Stimulated activated memory B cell treated with anti-CD40 and anti-IgM and Interleukin-4, amounts not matched to agents 10 μg/mL and 1 μg/mL and 100 μg/mL, for 72 hours (primary cell): ENCODE measurements at places on chromosomes 1 and 21.
A peak's percentile ranks its signal among the peaks of the same experiment; 100 is the strongest.

- no peak for ATAC-seq
Measured at GRCh38 chr1:90384193-90384592, 332.9 kb downstream of the BARHL2 start.

- ATAC-seq: peak; percentile 90
Measured at GRCh38 chr1:173276922-173277800, 70.0 kb upstream of the TNFSF4 start.

GRCh38 chr1:208864366-208864965 is 620.3 kb upstream of the PLXNA2 start:
- ATAC-seq: no peak

GRCh38 chr1:5821540-5822176 is 170.6 kb downstream of the NPHP4 start:
- peak; percentile 8 for ATAC-seq

GRCh38 chr1:107678993-107679392 is 286.0 kb downstream of the VAV3 start:
- no peak for ATAC-seq

DNA sequence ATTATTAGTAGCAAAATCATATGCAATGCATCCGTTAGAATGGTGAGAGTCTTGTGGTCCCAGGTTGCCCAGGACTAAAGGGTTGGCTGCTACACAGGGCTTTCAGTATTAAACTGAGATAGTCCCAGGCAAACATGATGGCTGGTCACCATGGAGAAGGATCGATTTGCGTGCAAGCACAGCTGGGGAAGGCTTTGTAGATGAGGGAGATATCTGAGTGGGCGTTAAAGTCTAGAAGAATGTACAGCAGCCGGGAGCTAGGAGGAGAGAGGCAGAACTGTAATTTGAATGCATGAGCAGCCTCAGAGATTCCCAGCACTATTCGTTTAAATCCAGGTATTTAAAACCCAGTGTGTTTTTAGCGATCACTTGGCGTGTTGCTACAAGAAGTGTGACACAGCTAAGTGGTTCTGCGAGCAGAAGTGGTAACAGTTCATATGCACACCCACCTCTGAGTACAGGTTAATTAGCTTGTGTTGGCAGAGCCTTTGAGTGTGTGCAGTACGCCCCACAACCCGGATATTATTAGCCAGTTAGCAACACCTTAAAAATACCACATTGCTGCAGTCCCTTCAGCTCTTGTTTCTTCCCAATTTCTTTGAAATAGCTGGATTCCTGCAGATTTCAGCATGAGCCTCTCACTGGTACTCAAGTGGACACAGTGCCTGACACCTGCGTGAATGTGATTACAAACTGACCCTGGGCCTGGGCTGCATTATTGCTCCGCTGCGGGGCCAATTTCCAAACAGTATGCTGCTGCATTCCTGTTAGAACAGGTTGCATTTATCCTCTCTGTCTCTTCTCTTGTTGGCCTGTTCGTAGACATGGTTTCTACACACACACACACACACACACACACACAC is 67.2 kb upstream of the SCAF4 start:
- no peak for ATAC-seq

GRCh38 chr1:211118407-211119102 is 15.4 kb downstream of the KCNH1 start:
- ATAC-seq: no peak

GRCh38 chr1:151070474-151071276 is at the start of gene GABPB2:
GABPB2 (plus strand) TSS chr1:151070761; CDS start chr1:151088190, 17,429 bp downstream.
- peak; percentile 97 for ATAC-seq

DNA sequence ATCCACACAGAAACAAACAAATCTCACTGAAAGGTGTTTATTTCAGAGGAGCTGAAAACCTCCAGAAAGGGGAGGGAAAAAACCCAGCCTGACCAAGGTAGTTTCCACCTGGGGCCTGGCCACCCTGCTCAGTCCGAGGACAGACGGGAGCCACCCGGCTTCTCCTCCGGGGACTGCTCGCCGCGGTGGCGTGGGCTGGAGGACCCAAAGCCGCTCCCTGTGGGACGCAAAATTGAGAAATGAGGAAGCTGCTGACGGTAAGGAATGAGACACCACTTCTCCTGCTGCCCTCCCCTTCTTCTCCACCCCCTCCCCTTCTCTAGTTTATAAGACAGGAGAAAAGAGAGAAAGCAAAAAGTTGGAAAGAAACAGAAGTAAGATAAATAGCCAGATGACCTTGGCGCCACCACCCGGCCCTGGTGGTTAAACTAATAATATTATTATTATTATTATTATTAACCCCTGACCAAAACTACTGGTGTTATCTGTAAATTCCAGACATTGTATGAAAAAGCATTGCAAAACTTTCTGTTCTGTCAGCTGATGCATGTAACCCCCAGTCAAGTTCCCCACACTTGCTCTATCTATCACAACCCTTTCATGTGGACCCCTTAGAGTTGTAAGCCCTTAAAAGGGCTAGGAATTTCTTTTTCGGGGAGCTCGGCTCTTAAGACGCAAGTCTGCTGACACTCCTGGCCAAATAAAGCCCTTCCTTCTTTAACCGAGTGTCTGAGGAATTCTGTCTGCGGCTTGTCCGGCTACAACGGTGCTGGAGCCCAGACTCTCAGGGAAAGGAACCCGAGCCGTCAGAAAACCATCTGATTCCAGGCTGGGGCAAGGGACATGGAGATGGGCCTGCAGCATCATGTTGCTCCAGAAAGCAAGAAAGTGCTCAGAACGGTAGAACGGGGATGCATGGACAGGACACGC is 12.5 kb downstream of the ITGB2 start:
- ATAC-seq: peak; percentile 68

GRCh38 chr1:84488107-84488506 is 9.0 kb downstream of the RPF1 start:
- ATAC-seq: no peak

- no peak for ATAC-seq
Measured at GRCh38 chr1:51313961-51314777, 16.2 kb downstream of the TTC39A start.

DNA sequence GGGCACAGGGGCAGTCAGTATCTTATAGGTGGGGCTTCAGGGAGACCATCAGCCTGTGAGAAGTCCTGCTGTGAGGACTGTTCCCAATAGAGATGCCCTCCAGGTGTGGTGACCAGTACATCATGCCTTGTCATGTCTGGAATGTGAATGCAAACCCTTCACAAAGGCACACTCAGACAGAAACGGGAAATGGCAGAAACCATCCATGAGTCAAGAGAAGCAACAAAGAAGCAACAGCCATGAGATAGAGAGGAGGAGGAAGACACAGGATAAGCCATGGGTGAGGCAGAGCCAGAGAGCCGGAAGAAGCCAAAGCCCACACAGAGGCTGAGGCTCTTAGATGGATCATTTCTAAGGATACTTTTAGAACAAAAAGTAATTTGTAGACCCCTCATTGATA is 20.1 kb upstream of the ZP4 start:
- ATAC-seq: no peak

DNA sequence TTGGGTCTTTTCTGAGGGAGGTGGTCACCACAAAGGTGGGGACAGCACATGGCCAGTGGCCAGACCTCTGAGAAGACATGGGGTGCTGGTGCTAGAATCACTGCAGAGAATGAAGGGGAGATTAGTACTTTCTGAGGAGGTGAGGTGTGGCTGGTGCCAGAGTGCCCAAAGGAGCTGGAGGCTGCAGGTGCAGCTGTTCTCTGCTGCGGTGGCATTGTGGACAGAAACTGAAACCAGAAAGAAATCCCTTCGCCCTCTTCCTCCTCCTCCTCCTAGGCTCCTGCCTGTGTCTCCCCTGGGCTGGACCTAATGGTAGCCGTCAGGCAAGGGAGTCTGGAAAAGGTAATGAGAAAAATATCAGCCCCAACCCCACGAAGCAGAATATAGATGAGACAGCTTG is 261.7 kb downstream of the TM2D1 start:
- no peak for ATAC-seq

DNA sequence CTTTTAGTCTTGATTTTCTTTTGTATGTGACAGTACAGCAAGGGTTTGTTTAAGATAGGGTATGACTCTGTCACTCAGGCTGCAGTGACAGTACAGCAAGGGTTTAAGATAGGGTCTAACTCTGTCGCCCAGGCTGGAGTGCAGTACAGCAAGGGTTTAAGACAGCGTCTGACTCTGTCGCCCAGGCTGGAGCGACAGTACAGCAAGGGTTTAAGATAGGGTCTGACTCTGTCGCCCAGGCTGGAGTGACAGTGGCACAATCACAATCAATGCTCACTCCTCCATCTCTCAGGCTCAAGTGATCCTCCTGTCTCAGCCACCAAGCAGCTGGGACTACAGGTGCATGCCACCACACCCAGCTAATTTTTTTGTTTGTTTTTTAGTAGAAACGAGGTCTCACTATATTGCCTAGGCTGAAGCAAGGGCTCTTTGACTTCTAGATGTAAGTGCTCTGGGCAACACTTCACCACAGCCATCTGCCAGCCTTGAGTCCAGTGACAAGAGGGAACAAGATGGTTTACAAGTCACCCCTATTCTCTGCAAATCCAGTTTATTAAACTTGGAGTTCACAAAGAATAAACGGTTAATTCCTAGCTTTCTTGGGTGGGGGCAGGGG is 965 bp upstream of the SH2D5 start:
- no peak for ATAC-seq

- ATAC-seq: peak; percentile 49
Measured at GRCh38 chr21:31731056-31731856, 662 bp downstream of the SCAF4 start.

DNA sequence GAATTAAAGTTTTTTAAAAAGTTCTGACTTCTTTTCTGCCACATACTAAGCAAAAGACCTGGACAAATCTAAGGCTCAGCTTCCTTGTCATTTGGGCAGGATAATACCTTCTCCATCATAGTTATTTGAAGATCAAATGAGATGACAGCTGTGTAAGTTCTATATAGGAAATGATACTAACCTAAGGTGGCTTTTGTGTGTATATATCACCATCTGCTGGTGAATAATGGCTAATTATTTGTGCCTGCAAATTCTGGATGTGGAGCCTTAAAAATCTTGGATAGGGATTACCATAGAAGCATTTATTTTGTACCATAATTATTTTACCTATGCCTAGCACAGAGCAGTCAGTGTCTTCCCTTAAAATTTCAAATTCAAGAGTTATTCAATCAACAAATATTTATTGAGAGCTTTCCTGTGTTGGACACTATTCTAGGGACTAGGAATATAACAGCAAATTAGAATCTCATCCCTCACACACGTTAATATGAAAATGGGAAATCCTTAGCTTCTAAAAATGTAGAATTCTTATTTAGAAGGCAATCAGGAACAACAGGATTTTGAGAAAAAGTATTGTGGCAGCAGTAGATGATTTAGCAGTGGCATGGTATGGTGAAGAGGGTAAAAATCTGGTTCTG is 89.8 kb downstream of the TMEM200B start:
- ATAC-seq: no peak

DNA sequence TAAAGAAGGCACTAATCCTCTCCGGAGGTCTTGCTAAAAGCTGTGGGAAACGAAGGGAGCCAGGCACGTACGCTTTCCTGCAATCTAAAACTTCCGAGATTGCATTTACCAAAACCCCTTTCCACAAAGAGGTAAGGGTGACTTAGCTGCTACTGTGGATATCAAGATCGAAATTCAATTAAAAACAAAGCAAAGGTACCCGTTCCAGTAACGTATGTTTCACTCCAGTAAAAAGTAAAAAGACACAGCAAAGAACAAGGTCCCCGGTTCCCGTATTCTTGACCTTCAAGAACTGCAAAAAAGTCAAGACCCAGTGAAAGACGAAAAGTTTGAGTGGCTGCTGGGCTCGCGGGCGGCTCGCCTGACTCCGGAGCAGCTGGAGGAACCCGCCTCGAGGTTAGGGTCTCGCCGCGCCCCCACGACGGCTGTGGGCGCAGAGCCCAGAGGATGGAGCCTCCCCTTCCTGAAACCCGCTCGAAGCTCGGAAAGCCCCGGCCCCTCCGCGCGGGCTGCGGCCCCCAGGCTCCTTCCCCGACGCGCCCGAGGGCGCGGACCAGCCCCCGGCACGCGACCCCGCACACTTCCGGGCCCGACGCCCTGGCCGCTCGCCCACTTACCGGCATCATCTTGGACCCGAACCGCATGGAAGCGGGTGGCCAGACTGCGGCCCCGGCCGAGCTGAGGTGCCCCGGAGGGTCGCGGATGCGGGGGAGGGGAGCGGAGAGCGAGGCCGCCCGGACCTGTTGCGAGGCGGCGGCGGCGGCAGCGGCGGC is 524 bp downstream of the TP53BP2 start:
- peak; percentile 61 for ATAC-seq

DNA sequence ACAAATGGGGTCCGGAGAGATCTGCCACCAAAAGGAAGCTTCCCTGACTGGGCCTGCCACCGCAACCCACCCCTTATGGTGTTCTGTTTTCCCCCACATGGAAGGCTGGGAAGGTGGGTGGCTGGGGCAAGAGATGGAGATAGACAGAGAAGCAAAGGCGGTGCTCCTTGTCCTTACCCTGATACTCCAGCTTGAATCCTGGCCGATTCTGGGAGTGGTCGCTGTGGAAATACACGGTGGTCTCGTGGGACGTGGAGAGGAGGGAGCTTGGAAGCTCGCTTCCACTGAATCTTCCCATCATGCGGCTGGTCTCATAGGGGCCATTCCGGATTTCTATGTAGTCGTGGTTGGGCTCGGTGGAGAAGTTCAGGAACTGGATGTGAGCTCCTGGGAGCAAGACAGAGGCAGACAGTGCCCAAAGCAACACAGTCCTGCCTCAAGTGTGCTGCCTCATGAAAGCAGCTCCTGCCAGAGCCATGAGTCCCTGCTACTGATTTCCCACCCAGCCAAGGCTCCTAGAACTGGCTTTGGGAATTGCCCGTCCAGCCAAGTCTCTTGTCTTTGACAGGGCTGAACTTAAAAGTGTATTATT is 138.5 kb downstream of the ZSCAN20 start:
- ATAC-seq: no peak

GRCh38 chr1:11831945-11832725 is 15.4 kb downstream of the NPPA start:
- ATAC-seq: no peak

GRCh38 chr1:199174336-199174735 is 535.5 kb downstream of the PTPRC start:
- no peak for ATAC-seq

DNA sequence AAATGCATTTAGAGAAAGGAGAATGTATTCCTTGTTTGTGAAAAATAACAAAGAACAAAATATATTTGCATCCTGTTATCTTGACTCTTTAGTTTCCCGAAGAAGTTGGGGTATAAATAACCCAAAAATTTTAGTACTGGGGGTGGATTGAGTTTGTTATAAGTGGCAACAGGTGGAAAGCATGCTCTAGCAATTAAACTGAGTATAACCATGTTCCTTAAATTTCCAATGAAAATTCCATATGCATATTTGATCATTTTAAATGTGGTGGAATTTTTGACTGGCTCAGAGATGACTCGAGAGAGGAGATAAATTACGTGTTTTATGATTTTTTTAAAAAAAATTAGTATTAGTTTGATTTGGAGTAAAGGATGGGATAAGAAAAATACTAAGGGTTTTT is 348.9 kb downstream of the TGFB2 start:
- no peak for ATAC-seq

DNA sequence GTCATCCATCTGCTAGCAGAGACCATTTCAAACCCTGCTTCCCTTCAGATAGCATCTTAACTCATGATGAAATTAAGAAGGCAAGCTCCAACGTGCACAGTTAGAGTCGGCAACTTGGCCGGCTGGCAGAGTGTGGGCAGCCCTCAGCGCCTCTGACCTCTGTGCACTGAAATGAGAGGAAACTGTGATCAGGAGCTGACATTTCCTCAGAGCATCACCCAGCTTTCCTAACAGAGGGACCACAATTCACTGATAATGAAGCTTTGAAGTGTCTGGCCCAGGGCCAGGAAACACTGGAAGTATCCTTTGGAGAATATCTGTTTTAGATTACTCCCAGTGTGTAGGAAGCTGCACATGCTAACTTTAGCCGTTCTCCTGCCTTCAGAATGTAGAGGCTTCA is 145.0 kb upstream of the ZC3H11B start:
- no peak for ATAC-seq
